ENCODE measurements at places on chromosomes 6 and 20.

DNA sequence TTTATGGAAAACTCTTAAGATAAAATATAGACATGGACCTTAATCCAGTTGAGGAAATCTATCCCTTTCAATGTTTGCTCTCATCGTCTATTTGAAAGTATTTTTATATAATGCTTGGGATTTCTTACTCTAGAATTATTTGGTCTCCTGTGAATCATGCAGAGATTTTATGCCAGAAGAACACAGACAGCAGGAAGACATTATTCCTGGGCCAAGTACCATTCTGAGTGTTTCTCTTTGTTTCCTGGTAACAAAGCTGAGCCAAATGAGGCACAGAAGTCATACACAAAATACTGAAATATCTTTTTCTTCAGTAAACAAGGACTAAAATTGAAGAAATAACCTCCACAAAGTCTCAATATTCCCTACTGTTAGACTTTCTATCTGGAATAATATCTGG lies 538.2 kb upstream of the EYS start:
- no peak for DNase-seq

GRCh38 chr6:44630125-44631028 lies 242.9 kb downstream of the CDC5L start:
- DNase-seq = peak; percentile 6

DNA sequence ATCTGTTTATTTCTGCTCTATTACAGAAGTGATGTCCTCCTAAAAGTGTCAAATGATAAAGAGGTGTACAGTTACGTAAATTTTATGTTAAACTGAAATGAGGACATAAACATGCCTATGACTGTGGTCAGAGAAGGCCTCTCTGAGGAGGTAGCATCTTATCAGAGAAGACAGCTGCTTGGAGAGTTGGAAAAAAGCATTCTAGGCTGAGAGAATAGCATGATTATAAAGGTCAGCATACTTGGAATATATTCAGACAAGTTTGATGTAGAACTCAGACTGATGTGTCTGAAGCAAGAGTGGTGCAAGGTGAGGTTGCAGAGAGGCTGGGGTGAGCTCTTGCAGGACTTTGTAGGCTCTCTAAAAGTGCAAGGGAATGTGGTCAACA lies 3.1 kb upstream of the PCNA start:
- no peak for DNase-seq

DNA sequence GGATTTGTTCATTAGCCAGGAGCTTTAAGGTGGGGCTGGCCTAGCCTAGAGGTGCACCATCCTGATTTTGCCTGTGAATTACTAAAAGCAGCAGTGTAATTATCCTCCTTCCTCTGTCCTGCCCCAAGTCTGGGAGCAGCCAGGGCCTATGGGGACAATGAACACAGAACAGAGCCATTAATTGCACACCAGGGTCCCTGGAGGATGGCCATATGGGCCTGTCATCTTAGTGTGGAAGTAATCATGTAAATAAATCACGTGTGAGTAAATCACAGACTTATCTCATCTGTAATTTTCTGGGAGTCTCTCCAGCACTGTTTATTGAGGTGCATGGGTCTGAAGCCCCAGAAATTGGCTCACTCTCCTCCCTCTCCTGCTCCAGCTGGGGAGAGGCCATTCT lies 176.3 kb downstream of the LRFN2 start:
- no peak for DNase-seq

- no peak for DNase-seq
Measured at GRCh38 chr6:15894973-15895725, 232.3 kb upstream of the DTNBP1 start.

DNA sequence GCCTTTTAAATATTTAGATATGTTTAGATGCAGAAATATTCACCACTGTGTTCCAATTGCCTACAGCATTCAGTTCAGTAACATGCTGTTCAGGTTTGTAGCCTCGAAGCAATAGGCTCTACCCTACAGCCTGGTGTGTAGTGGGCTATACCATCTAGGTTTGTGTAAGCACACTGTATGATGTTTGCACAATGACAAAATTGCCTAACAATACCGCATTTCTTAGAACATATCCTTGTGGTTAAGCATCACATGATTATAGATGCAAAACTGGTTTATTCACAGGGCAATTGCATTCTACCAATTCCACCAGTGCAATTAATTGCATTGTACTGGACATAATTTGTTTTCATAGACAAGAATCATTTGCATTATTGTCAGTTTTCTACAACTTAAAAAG lies 7.9 kb upstream of the SLC22A16 start:
- DNase-seq = no peak

GRCh38 chr20:2116170-2116940 lies 14.7 kb downstream of the STK35 start:
- no peak for DNase-seq

GRCh38 chr6:101290346-101290745 lies 103.2 kb upstream of the GRIK2 start:
- no peak for DNase-seq

DNA sequence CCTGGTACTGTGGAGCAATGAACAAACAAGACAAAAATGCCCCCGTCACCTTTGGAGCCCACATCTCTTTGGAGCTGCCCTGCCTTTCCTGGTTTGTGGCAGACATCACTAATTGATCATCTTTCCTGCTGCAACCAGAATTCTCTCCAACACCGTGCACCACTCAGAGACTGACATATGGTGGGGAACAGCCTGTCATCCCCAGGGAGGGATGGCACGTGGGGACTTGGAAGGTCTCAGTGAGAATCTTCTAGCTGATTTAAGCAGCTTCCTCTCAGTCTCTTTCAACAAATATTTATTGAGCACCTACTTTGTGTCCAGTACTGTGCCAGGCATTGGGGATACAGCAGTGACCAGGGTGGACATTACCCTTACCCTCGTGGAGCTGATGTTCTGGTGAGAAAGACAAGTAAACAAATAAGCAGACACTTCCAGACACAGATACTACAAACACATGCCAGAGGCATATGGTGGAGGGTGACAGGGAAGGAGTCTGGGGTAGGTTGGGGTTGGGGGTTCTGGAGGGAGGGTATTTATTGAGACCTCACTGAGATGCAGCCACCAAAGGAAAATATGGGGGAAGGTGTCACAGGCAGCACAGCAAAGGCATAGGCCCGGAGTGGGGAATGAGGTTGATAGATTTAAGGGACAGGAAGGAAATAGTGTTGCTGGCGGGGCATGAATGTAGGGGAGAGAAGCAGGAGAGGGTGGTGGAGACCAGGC lies 82.3 kb downstream of the CEBPB start:
- DNase-seq = no peak

DNA sequence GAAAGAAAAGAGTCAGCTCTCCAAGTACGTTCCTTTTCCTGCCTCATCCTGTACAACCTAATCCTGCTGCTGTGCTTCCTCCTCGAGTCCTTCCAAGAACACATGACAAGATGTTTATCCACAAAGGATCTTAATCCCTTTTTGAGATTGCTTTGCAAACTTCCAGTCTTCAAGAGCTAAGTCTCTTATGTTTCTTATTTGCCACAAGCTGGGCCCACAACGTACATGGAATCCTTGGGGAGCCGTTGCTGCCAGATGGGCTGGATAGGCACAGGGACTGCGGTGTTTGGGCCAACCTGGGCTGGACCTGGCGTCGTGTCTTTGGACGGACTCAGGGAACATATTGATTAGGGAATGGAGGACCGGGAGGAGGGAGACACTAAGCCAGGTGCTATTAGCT lies 79.7 kb upstream of the AFDN start:
- no peak for DNase-seq

DNA sequence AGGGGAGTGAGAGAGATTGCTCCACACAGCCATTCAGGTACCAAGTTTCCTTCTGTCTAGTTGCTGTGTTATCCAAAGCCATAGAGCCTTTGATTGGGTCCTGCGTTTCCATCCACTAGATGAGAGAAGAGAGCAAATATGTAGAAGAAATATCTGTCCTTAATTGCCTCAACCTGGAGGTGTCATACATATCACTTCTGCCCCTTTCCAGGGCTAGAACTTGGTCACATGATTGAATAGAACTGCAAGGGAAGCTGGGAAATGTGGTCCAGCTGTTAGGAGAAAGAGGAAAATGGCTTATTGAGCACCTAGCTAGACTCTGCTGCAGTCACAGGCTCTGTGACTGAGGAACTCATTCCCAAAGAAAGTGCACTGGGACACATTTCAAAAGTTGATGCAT lies 115.6 kb upstream of the JAG1 start:
- DNase-seq = no peak

DNA sequence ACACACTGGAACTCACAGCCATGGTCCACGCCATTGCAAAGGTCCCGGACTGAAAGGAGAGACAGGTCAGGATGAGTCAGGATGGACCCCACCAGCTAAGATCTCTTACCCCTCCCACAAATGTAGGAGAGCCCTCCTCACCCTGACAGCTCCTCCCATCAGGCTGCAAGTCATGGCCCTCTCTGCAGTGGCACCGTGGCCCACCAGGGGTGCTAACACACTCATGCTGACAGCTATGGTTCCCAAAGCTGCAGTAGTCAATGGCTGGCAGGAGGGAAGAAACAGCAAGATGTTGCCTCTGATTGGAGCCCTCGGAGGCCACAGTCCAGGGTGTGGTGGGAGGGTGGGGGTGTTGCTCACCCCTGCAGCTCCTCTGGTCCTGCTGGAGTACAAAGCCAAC lies 5.7 kb upstream of the RBPJL start:
- no peak for DNase-seq

- DNase-seq = no peak
Measured at GRCh38 chr6:71537717-71538116, 249.1 kb downstream of the OGFRL1 start.

DNA sequence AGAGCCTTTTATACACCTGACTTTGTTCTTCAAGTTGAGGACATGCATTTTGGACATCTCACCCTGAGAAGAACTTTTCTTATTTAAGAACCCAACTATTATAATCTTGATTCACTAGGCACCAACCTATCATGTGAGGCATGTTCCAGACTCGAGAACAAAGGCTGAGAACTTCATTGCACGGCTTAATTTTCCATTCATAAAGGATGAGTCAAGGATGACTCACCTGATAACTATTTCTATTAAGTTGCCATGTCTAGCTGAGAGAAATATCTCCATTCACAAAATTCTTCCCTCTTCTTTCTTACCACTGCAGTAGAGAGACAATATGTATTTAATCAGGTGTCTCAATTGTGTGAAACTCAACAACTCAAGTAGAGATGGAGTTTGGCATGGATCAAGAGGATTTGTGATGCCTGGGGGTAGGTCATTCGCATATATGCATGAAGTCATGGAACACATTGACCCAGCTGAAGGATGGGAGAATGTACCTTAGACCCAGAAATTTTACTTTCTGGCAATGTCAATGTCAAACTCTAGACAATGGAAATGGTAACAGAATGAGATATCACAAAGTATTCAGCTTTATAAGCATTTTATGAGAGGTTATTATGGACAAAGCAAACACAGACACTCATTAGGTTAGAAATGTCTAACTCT lies 208.7 kb upstream of the PRND start:
- DNase-seq = no peak

- no peak for DNase-seq
Measured at GRCh38 chr6:46979206-46979605, 57.5 kb upstream of the ADGRF5 start.

DNA sequence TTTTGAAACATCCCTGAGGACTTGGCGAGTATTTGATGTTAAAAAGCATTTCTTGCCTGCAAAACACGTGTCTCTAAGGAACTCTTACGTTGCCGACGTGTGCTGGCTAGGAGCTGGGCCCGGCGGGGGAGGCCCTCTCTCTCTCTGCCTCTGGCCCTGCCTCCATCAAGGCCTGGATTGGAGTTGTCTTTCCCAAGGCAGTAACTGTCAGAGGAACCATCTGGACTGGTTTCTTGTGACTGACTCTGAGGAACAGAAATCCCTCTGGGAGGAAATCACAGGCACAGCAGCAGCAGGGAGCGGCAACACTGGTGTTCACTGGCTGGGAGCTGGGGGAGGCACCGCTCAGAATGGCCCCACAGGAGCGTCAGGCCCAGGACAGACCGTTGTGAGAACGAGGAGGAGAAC lies 244.2 kb downstream of the NRN1 start:
- DNase-seq = no peak

GRCh38 chr6:157905590-157906342 lies 75.9 kb upstream of the SYNJ2 start:
- no peak for DNase-seq

DNA sequence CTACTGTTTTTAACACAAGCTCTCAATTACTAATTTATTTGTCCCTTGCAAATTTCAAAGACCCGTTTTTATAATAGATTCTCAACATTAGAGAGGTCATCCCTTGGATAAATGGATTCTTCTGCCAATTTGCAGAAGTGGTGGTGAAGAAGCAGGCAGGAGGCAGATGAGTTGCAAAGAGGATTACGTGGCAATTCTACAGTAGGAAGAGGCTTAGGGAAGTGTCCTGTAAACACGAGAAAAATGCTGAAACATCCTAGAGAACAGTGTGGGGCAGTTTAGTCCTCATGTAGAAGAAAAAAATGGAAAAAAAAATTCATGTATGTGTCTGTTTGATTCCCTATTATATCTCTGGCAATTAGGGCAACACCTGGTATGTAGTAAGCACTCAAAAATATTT lies 87.6 kb downstream of the BMP2 start:
- DNase-seq = no peak

- DNase-seq = no peak
Measured at GRCh38 chr6:15755526-15755925, 92.7 kb upstream of the DTNBP1 start.

Data from NK-92 treated with Interleukin-12 subunit alpha and Interleukin-12 subunit beta, amount 100 ng/mL, for 24 hours (cell line).